ENCODE measurements at places on chromosomes 4 and X.

GRCh38 chr4:38462367-38463055 is 201.5 kb upstream of the KLF3 start:
- no peak for DNase-seq

- DNase-seq, result no peak
Observed at GRCh38 chr4:86944964-86945781, 10.4 kb downstream of the AFF1 start.

DNA sequence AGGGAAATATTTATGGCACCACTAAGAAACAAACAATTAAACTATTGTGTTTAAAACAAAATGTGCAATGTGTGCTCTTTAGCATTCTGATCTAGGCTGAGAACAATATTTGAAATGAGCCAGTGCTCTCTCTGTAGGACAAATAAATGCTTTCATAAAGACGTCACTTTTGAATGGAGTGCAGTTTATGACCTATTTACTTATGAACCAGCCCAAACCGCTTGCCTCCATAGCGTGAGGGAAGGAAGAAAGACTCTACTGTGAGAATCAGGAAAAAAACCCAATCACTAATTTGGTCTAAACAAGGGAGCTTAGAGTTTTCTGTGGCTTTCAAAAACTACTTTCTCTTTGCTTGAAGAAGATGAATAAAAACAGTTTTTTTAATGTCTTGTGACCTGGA is 39.4 kb downstream of the SAT1 start:
- DNase-seq, result no peak

- DNase-seq, result no peak
Observed at GRCh38 chr4:86977621-86978184, 42.9 kb downstream of the AFF1 start.

GRCh38 chrX:109709129-109709631 is 23.9 kb downstream of the ACSL4 start:
- no peak for DNase-seq

DNA sequence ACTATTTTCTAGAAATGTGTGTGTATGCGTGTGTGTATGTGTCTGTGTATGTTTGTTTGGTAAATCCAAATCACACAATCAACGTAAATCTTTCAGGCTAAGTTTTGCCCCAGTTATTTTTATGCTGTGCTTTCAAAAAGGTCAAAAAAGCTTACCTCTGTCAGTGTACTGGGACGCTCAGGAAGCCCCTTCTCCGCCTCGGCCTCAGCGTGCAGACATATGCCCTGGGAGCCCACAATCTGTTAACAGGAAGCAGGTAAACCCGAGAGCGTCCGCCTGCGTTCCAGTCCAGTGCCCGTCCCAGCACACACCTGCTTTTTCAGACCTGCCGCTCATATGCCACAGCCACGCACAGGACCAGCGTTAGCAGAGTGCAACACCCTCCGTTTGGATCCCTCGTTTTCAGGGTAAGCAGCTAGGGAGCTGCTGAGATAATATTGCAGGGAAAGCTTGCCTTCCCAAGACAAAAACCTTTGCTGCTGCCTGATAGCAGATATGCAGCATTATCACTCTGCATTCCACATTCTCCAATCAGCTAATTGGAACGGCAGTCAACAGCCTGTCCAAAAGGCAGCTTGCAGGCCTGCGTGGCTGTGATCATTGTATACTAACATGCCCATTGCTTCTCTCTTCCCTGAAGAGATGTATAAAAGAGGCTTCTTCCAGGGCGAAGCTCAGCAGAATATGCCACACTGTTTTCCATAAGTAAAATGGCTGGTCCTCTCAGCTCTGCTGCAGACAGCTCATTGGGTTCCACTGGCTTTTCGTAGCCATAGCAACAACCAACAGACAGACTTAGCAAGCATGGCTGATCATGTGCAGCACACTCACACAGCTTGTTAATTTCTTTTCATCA is at the start of gene SORBS2:
Gene SORBS2 (minus strand): TSS at position 686 of the 856 bp plus-strand sequence. CDS start 121,623 bp downstream, outside the sequence.
- DNase-seq, result no peak

GRCh38 chr4:76997532-76997931 is 48.0 kb downstream of the SEPTIN11 start:
- no peak for DNase-seq

GRCh38 chr4:176034499-176034898 is 31.1 kb upstream of the WDR17 start:
- DNase-seq, result no peak

DNA sequence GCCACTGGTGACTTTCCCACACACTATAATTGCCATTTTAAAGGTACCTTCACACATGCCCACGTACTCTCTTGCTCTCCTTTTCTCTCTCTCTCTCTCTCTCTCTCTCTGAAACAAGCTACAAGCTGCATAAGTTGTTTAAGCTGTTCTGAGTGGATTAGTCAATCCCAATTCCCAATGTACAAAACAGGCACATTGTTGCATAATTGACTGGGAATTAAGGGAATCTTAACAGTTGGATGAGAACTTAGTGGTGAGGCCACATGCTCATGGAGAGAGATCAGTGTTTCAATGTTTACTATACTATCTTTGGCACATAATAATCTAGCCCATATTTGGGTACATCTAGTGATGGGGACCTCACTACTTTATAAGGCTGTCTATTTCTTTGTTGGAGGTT is 123.3 kb downstream of the ARHGEF9 start:
- DNase-seq, result no peak

DNA sequence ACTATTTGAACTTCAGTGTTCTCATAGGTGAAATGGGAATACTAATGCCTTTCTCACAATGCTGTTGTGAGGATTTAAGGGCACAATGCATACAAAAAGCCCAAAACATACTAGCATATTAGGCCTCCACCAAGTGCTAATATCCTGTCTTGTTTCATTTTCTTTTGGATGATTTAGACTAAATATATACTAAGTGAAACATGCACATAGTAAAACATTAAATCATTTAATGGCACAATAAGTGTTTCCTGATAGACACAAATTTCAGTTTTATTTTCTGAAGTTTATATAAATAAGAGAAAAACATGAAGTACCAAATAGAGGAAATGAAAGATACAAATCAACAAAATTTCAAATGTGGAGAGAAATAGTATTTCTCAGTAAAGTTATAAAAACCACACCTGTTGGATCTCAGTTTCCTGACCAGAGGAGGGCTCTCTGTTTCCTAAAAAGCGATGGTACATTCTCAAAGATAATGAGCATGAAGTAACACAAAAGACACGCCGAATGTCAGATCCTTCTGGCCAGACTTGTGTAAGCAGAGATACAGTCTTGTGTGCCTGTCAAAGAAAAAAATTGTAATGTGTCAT is 25.1 kb downstream of the DDX60 start:
- no peak for DNase-seq

DNA sequence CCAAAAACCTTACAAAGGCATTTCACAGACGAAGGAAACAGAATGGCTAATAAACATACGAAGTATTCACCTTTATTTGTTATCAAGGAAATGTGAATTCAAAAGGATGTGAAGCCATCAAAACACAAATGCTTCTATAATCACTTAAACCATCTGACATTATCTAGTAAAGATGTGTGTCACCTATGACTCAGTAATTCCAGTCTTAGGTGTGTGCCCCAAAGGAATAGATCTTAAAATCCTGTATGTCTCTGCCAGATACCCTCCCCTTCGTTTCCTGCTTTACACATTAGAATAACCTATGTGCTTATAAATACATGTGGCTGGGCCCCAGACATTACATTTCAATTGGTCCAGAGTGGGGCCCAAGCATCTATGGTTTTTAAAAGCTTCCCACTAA is 41.8 kb upstream of the CEP135 start:
- DNase-seq, result no peak

GRCh38 chr4:37438564-37439279 is 194.2 kb downstream of the NWD2 start:
- DNase-seq, result no peak

GRCh38 chr4:825063-825970 is 612 bp downstream of the CPLX1 start:
- DNase-seq, result no peak

DNA sequence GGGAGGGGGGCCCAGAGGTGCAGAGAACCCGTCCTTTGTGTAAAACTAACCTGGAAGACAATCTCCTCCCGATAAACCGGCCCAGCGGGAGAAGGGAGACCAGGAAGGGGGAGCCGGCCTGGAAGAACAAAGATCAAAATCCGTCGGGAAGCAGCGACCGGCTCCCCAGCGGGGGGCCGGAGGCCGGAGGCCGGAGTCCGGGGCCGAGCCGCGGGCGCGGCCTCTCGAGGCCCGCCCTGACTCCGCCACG is 552 bp downstream of the ZDHHC9 start:
- no peak for DNase-seq

DNA sequence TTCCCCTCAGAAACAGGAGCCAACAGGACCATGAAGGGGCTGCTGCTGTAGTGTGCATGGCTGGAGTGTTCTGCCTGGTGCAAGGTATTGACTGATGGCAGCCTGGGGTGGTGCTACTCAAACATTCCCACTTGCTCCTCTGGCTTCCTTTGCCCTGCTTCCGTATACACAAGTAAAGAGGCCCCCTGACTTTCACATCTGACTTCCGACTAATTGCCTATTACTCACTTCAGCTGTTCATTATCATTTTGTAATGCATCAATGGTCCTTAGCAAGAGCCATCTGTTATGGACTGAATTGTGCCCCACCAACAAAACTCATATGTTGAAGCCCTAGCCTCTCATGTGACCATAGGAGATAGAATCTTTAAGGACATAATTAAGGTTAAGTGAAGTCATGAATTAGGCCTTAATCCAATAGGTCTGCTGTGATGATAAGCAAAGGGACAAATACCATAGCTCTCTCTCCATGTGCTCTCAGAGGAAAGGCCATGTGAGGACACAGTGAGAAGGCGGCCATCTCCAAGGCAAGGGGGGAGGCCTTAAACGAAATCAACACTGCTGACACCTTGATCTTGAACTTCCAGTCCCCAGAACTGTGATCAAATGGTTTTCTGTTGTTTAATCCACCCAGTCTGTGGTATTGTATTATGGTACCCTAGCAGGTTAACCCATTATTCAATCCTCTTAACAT is 122.5 kb upstream of the CLNK start:
- DNase-seq, result no peak

- no peak for DNase-seq
Observed at GRCh38 chrX:51440365-51440764, 56.0 kb downstream of the NUDT11 start.

GRCh38 chr4:119765469-119765868 is 136.9 kb upstream of the PDE5A start:
- no peak for DNase-seq

DNA sequence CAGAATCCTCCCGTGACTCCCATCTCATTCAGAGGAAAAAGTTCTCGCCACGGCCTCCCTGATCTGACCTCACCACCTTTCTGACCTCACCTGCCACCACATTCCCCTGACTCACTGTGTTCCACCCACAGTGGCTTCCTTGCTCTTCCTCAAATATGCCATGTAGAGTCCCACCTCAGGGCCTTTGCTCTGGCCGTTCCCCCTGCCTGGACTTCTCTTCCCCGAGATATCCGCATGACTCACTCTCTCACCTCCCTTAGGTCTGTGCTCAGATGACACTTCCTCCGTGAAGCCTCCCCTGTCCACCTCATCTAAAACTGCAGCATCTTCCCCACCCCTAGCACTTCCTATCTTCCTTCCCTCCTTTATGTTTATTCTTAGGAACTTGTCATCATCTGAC is 7.2 kb upstream of the TSPYL2 start:
- no peak for DNase-seq

DNA sequence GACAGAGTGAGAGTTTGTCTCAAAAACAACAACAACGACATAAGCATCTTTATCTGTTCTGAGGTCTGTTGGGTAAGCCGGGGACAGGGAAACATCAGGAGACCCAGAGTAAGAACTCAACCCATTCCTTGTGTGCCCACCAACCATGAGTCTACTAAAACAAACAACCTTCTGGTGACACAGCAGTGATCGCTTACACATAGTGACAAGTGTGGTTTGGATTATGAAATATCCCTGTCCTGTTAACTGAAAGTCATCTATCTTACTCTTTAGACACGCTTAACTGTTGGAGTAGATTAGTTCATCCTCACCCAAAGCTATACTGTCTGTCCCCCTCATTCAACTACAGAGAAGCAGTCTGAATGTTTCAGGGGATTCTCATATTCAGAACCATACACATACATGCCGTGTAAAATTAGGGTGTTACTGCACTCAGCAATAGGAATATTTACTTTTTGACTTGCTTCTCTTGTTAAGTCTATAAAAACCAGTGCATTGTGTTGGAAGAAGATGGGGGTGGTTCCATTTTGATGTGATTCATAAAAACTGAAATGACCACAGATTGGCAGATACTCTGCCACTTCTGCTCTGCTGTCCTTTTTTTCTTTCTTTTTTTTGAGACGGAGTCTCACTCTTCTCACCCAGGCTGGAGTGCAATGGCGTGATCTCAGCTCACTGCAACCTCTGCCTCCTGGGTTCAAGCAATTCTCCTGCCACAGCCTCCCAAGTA is 27.4 kb downstream of the PHKA2 start:
- DNase-seq, result no peak

DNA sequence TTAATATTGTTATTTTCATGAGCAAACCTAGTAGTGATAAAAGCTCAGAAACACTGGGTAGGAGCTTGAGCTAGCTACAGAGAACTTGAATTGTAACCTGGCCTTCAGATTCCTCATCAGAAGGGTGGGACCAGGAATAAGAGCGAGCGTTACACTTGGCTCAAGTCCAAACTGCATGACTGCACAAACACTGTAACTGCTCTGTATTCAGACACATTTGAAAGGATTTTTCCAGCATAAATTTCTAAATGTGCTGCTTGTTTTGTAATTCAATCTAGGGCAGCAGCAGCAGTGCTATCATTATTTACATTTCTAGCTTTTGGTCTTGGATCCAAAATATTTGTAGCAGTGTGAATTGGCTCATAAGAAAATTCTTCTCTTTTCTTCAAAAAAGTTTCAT is 133.0 kb upstream of the TMLHE start:
- no peak for DNase-seq

DNA sequence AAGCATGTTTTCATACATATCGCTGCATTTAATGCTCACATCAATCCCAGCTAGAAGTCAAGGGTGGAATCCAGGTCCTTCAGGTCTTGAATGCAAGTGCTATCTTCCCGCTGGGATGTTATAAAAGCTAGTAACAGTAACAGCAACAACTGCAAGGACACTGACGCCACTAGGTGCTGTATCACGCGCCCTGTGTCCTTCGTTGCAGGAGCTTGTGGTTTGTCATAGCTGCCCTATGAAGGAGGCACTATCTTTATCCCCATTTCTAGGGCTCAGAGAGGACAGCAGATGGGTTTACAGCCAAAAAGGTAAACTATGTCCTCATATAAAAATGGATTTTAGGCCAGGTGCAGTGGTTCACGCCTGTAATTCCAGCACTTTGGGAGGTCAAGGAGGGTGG is 202.9 kb downstream of the NSUN7 start:
- DNase-seq, result no peak

- no peak for DNase-seq
Observed at GRCh38 chr4:140213116-140213515, 59.1 kb upstream of the MAML3 start.

GRCh38 chrX:150036181-150036580 is 97.9 kb upstream of the EOLA2 start:
- no peak for DNase-seq

DNA sequence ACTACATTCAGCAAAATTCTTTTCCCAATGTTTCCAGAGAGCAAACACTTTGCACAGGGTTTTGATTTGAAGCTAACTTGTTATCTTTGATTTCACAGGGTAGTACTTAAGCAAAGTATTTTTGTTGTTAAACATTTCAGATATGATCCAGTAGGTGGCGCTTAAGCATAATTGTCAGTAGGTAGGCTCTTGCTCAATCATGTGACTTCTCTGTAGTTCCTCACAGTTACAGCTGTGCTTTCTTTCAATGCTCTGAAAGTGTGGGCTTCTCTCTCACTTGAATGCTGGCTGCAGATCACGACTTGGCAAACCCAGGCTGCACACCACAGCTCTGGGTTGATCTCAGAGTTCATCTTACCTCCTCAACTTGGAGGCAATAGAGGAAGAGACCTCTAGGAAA is 1016.5 kb downstream of the SH3BGRL start:
- no peak for DNase-seq
